ENCODE measurements at places on chromosomes 5 and 9.

GRCh38 chr9:83431101-83432060 is 106.8 kb downstream of the FRMD3 start:
- ATAC-seq = no peak

GRCh38 chr9:123860603-123861002 is 69.3 kb downstream of the DENND1A start:
- no peak for ATAC-seq

- ATAC-seq = no peak
Observed at GRCh38 chr5:122315521-122315920, 3.5 kb downstream of the SNCAIP start.

GRCh38 chr5:57494104-57495098 is 11.8 kb upstream of the ACTBL2 start:
- ATAC-seq = peak; percentile 97

GRCh38 chr5:61431923-61432620 is 100.0 kb downstream of the ZSWIM6 start:
- ATAC-seq = no peak
